ENCODE measurements at places on chromosomes 1 and 21. TPM values are rescaled to one million over a fixed set of nuclear protein-coding genes. Genes with fewer than 3 reads are reported as not detected.

Gene C1QA
- 70.1 TPM for total RNA-seq

Gene AKNAD1
- total RNA-seq: not detected

Gene RHD
- not detected for total RNA-seq

Gene RHOU
- total RNA-seq: 5.1 TPM

DNA sequence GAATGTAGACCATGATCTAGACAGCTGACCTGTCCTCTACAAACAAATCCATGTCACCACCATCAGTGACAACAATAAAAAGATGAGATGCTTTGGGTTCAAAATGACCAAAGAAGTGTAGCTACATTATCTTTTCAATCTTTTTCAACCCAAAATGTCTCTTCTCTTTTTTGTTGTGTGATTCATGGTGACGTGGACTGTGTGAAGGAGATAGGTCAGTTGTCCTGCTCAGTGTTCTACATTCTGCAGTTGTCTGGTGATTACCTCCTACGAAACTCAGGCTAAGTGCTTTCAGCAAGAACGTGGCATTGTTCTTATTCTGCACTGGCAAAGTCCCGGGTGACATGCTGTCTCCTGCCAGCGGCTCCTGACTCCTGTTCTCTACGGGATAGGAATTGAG is 73.1 kb downstream of the PRKAB2 start:
- no peaks in the 10 kb centered on the region for H3K36me3 ChIP-seq
- no peak for DNase-seq
- H3K4me3 ChIP-seq: no peak overlapping the region
- H3K27me3 ChIP-seq: peaks cover 59% of the 10 kb centered on the region
- no peaks in the 10 kb centered on the region for H3K4me1 ChIP-seq

GRCh38 chr1:117537291-117537920 is 68.4 kb upstream of the TENT5C start:
- no peaks in the 10 kb centered on the region for H3K36me3 ChIP-seq
- H3K4me1 ChIP-seq: no peaks in the 10 kb centered on the region

- DNase-seq: peak; percentile 16
- no peak overlapping the region for H3K4me3 ChIP-seq
- H3K36me3 ChIP-seq: no peaks in the 10 kb centered on the region
- no peaks in the 10 kb centered on the region for H3K27me3 ChIP-seq
- no peak overlapping the region for H3K27ac ChIP-seq
- no peaks in the 10 kb centered on the region for H3K4me1 ChIP-seq
These were observed 301.3 kb upstream of the B3GALT2 start for GRCh38 chr1:193487722-193488121.

DNA sequence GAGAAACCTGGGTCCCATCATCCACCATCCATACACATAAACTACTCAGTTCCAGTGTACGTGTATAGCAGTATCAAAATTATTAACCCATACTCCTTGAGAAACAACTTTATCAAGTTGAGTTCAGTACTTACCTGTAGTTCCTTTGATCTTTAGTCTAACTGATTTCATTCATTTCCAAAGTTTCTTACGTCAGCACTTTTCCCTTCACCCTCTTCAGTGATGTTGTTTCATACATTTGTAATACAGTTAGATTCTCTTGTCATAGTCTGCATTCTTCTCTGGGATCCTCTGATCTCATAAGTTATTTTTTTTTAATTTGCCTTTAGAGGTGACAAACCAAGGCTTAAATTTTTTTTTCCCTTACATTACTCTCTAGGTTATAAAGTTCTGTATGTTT is 143.2 kb downstream of the PIK3R3 start:
- no peak overlapping the region for H3K27ac ChIP-seq
- no peaks in the 10 kb centered on the region for H3K36me3 ChIP-seq
- H3K4me3 ChIP-seq: no peak overlapping the region

GRCh38 chr1:90763930-90764329 is 46.8 kb upstream of the BARHL2 start:
- no peak overlapping the region for H3K27ac ChIP-seq
- no peaks in the 10 kb centered on the region for H3K36me3 ChIP-seq
- H3K27me3 ChIP-seq: peaks cover 79% of the 10 kb centered on the region
- H3K4me3 ChIP-seq: no peak overlapping the region
- no peak for DNase-seq

DNA sequence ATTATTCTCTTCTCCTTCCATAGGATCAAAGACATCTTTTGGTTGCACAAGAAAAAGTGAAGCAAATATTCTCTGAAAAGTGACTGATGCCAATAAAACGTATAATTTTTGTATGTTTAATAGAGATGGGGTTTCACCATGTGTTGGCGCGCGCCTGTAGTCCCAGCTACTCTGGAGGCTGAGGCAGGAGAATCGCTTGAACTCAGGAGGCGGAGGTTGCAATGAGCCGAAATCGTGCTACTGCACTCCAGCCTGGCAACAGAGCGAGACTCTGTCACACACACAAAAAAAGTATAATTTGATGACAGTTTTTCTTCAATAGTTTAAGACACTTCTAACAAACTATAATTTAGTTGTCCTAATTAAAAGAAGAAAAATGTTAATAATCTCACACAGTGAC is 23.8 kb downstream of the ANP32E start:
- H3K27me3 ChIP-seq: no peaks in the 10 kb centered on the region
- peaks cover 9% of the 10 kb centered on the region for H3K4me1 ChIP-seq
- H3K27ac ChIP-seq: no peak overlapping the region
- H3K4me3 ChIP-seq: no peak overlapping the region

GRCh38 chr1:79716447-79716846 is 709.9 kb upstream of the ADGRL4 start:
- H3K4me1 ChIP-seq: no peaks in the 10 kb centered on the region
- no peak overlapping the region for H3K27ac ChIP-seq

DNA sequence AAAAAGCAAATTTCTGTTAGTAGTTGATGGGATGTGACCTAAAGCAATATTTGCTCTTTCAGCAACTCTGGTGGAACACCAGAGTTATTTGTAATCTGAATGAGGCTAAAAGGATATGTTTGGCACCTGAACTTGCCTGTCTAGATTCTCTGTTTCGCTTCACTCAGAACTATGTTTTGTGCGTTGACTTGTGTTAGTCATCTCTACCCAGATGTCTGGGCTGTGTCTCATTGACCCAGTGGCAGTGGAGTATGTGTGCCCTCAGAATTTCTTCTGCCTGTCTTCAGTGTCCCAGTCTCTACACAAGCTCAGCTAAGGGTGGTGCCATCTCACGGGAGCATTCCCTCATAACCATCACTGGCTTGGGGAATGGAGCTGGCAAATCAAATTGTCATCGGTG is 13.9 kb downstream of the KCNK1 start:
- no peak for DNase-seq
- no peak overlapping the region for H3K4me3 ChIP-seq
- H3K36me3 ChIP-seq: no peaks in the 10 kb centered on the region
- no peaks in the 10 kb centered on the region for H3K27me3 ChIP-seq
- no peak overlapping the region for H3K27ac ChIP-seq

DNA sequence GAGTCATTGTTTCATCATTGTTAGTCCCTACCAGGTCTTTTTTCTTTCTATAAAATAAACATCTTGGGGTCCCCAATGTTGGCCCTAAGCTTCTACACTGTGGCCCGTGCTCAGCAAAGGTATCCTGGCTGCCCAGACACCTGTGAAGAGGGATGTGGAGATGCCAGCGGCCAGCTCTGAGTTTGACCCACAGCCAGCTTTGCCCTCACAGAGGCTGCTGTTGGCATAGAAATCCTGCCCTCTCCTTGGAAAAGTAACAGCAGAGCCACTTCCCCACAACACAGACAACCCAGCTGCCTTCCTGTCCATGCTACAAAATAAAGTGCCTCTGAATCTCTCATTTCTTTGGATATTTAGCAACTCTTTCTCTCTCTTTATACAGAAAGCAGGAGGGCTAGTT is 6.0 kb downstream of the TRIM62 start:
- H3K4me3 ChIP-seq: no peak overlapping the region
- no peak for DNase-seq
- H3K27me3 ChIP-seq: no peaks in the 10 kb centered on the region
- no peaks in the 10 kb centered on the region for H3K36me3 ChIP-seq
- peaks cover 17% of the 10 kb centered on the region for H3K4me1 ChIP-seq

DNA sequence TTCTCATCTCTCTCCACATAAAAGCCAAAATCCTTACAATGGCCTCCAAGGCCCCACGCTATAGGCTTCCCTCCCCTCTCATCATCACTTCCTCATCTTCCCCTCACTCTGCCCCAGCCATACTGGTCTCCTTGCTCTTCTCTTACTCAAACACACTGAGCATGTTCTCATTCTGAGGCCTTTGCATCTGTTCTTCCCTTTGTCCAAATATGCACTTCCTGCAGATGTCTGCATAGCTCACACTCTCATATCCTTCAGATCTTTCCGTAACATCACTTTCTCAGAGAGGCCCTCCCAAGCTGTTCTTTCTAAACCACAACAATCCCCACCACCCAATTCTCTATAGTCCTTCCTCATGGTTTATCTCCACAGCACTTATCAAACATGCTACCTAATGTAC is 284.1 kb downstream of the HHIPL2 start:
- DNase-seq: no peak
- no peak overlapping the region for H3K4me3 ChIP-seq
- H3K4me1 ChIP-seq: no peaks in the 10 kb centered on the region
- peaks cover 16% of the 10 kb centered on the region for H3K27me3 ChIP-seq
- H3K27ac ChIP-seq: no peak overlapping the region
- H3K36me3 ChIP-seq: no peaks in the 10 kb centered on the region

GRCh38 chr1:63575340-63575826 is 17.8 kb upstream of the PGM1 start:
- H3K27ac ChIP-seq: no peak overlapping the region
- H3K27me3 ChIP-seq: no peaks in the 10 kb centered on the region
- H3K36me3 ChIP-seq: no peaks in the 10 kb centered on the region
- DNase-seq: no peak

DNA sequence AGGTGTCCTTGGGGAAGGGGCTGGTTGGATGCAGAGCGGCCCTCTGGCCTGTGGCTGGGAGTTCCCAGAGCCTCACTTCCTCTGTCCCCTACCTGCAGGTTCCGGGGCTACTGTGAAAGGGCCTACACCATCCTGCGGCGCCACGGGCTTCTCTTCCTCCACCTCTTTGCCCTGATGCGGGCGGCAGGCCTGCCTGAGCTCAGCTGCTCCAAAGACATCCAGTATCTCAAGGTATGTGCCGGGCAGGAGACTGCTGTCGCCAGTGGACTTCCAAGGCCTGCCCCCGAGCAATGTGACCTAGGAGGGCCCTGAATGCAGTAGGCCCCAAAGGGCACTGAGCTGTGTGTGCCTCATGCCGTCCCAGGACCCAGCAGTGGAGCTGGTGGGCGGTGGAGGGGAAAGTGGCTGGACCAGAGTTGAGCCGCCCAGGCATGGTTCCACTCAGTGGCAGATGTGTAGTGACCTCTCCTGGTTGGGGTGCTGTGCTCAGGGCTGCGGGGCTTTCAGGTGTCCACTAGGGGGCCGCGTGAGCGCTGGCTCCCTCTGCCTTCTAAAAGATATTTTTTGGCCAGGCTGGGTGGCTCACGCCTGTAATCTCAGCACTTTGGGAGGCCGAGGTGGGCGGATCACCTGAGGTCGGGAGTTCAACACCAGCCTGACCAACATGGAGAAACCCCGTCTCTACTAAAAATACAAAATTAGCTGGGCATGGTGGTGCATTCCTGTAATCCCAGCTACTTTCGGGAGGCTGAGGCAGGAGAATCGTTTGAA is 73.4 kb downstream of the PIK3CD start:
- H3K27me3 ChIP-seq: no peaks in the 10 kb centered on the region
- H3K36me3 ChIP-seq: peaks cover 40% of the 10 kb centered on the region
- DNase-seq: peak; percentile 50
- no peak overlapping the region for H3K4me3 ChIP-seq
- no peaks in the 10 kb centered on the region for H3K4me1 ChIP-seq

GRCh38 chr1:245965398-245965797 is 541.7 kb downstream of the SMYD3 start:
- no peak overlapping the region for H3K27ac ChIP-seq
- H3K4me3 ChIP-seq: no peak overlapping the region
- no peaks in the 10 kb centered on the region for H3K4me1 ChIP-seq

DNA sequence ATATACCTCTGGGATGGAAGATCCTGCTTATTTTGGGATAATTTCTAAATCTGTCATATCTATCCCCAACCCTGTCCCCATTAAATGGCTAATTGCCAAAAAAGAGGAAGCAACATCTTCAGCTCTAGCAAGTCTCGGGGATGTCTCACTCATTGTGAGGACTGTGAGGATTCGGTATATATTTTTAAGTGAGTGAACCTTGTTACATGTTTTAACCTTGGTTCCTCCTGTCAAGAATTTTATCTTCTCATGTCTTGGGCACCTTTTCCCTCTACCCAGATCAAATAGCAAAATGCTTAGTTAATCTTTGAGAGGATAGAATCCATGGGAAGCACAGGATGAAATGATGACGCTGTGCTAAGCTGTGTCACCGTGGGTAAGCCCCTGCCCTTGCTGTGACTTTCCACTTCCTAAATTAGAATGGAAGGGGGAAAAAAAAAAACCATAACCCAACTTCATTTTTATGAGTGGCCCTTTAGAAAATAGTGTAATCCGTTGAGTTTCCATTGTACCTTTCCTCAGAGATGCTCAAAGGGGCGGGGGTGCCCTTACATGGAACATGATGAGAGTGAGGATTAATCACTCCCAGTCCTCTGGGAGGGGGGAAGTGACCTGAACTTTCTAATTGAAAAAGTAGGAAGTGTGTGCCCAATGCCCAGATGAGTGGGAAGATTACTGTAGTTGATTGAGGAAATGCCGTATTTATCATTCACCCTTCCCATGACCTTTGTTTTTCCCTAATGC is 7.6 kb downstream of the ATP1A1 start:
- no peak for DNase-seq
- peaks cover 100% of the 10 kb centered on the region for H3K4me1 ChIP-seq
- peaks cover 16% of the 10 kb centered on the region for H3K36me3 ChIP-seq
- H3K27me3 ChIP-seq: no peaks in the 10 kb centered on the region
- H3K4me3 ChIP-seq: peak overlapping the region; percentile 1

GRCh38 chr1:22920026-22920733 is 52.5 kb downstream of the LACTBL1 start:
- peaks cover 20% of the 10 kb centered on the region for H3K4me1 ChIP-seq
- H3K36me3 ChIP-seq: no peaks in the 10 kb centered on the region
- DNase-seq: no peak
- H3K4me3 ChIP-seq: no peak overlapping the region
- peak overlapping the region; percentile 91 for H3K27ac ChIP-seq

GRCh38 chr1:161258439-161259344 is at the start of gene PCP4L1:
TSS of gene PCP4L1 (plus strand) at chr1:161258745. CDS start at chr1:161258975, 230 bp downstream.
- peaks cover 67% of the 10 kb centered on the region for H3K27me3 ChIP-seq
- H3K4me1 ChIP-seq: peaks cover 9% of the 10 kb centered on the region
- H3K4me3 ChIP-seq: peak within 1 kb of the TSS; percentile 65

DNA sequence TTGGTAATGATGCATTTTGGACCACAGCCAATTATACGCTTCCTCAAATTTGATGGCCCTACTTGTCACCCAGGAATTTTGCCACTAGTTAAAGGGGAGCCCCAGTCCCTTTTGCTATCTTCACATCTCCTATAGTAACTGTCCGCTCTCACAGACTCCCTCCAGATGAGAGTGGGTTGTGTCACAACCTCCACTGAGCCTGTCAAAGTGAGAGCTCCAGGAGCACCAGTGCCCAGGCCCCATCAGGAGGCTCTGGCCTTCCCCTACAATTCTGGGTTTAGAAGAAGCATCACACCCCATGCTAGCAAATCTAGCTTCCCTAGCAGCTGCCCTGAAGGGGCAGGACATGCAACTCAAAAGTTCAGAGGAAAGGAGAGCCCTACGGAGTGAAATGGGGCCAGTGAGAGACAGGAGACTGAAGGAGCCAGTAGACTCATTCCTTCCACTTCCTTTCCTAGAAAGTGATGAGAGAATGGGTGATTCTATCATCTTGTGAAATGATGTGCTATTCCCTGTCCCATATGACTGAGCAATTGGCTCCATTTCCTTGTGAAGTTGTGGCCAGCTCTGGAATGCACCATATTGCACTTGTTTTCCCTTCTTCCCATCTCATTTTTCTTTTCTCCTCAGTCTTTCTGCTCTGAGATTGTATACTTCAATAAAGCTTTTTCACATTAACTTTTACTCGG is 541.3 kb downstream of the DPYD start:
- no peaks in the 10 kb centered on the region for H3K4me1 ChIP-seq
- no peak for DNase-seq
- no peaks in the 10 kb centered on the region for H3K36me3 ChIP-seq

All from left ventricle myocardium inferior (tissue), 1 donor.